ENCODE measurements at places on chromosomes 5 and 9. TPM values are rescaled to one million over a fixed set of nuclear protein-coding genes. Genes with fewer than 3 reads are reported as not detected.

The SH2D3C gene
- total RNA-seq: 1.4 TPM

DNA sequence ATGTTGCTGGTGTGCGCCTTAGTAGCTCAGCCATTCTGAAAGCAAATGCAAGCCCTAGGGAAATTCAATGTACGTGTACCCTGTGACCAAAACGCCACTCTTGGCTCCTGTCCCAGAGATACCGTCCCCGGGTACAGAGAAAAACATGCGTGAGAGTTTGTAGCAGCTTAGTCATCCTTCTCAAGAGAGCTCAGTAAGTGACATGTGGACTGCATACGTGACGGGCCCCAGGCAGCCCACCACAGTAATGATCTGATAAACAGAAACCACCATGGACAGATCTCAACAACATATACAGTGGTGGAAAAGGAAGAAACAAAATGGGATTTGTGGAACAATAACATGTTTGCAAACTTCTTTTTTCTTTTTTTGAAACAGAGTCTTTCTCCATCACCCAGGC, 45.1 kb downstream of the S1PR3 start:
- no peak for DNase-seq
- H3K27me3 ChIP-seq: no peaks in the 10 kb centered on the region
- H3K36me3 ChIP-seq: no peaks in the 10 kb centered on the region
- no peak overlapping the region for H3K27ac ChIP-seq
- no peaks in the 10 kb centered on the region for H3K4me1 ChIP-seq

The PFN3 gene
- total RNA-seq: not detected

The GOLPH3 gene
- total RNA-seq: 94.4 TPM

The AK8 gene
- total RNA-seq: 1.3 TPM

DNA sequence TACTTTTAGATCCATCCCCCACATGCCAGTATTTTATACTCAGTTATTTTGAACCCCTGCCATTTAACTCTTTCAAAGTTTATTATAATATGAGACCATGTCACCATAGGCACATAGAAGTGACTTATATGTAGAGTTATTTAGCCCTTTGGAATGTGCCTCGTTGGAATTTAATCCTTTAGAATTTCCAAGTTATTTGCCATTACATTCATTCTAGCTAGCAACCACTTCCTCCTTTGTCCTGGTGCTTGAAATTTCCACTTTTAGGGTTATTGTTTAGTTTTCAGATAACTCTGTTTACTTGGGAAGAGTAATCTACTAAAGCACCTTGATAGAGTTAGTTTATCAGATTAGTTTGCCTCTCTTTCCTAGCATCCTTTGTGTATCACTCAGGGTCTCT, 82.8 kb upstream of the TLE1 start:
- H3K4me1 ChIP-seq: peaks cover 7% of the 10 kb centered on the region
- H3K27me3 ChIP-seq: no peaks in the 10 kb centered on the region
- H3K36me3 ChIP-seq: no peaks in the 10 kb centered on the region
- no peak overlapping the region for H3K27ac ChIP-seq
- no peak for DNase-seq

The TEX48 gene
- not detected for total RNA-seq

GRCh38 chr9:37966412-37967013, 62.6 kb upstream of the SLC25A51 start:
- H3K27me3 ChIP-seq: no peaks in the 10 kb centered on the region
- H3K36me3 ChIP-seq: peaks cover 77% of the 10 kb centered on the region
- no peaks in the 10 kb centered on the region for H3K4me1 ChIP-seq
- H3K27ac ChIP-seq: no peak overlapping the region

The TIMD4 gene
- total RNA-seq: not detected

DNA sequence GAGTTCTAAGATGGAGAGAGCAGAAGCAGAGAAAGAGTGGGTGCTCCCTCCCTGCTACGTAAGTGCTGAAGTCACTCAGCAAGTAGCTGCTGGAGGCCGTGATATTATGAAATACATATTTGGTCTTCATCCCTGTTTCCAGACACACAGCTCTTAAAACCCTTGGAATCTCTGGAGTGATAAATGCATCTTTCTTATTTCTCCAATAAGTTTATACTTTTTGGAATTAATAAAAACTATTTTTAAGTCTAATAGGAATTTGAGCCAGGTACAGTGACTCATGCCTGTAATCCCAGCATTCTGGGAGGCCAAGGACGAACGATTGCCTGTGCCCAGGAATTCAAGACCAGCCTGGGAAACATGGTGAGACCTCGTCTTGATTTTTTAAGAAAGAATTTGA, 60.6 kb downstream of the AUH start:
- H3K27me3 ChIP-seq: no peaks in the 10 kb centered on the region
- no peak overlapping the region for H3K4me3 ChIP-seq
- H3K4me1 ChIP-seq: no peaks in the 10 kb centered on the region

DNA sequence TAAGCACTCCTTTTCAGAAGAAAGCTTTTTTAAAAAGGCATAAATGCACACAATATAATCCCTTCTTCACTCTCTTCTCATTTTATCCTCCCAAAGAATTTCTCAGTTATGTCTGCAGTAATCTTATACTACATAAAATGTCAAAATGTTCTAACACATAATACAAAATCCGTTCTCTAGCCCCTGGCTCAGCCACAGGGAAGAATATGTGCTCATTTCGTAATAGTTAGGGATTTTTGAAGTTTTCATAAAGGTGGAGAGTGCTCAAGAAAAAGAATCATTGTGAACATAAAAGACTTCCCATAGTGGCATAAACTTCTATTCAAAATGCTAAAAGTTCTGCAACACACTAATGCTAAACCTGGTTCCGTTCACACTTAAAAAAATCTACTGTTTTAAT, 1410.7 kb upstream of the C9orf72 start:
- DNase-seq: no peak
- no peaks in the 10 kb centered on the region for H3K27me3 ChIP-seq
- no peak overlapping the region for H3K4me3 ChIP-seq
- no peak overlapping the region for H3K27ac ChIP-seq

DNA sequence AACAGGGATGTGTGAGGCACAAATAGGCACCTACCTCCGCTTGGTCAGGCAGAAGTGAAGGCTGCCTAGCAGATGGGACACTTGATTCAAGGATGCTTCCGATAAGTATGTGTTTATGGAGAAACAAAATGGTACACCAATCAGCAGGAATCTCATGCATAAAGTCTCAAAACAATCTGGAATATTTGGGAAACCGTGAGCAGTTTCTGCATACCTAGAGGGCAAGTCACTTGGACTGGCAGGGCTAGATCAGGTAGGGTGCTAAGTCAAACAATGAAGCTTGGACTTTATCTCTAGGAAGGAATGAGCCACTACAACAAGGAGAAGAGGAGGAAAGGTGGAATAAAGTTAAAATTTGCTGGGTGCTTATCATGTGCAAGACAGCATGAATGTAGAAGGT, 5.5 kb downstream of the EPB41L4A start:
- no peak for DNase-seq
- H3K4me1 ChIP-seq: peaks cover 22% of the 10 kb centered on the region
- H3K27ac ChIP-seq: no peak overlapping the region
- H3K27me3 ChIP-seq: peaks cover 72% of the 10 kb centered on the region
- no peak overlapping the region for H3K4me3 ChIP-seq
- H3K36me3 ChIP-seq: no peaks in the 10 kb centered on the region

DNA sequence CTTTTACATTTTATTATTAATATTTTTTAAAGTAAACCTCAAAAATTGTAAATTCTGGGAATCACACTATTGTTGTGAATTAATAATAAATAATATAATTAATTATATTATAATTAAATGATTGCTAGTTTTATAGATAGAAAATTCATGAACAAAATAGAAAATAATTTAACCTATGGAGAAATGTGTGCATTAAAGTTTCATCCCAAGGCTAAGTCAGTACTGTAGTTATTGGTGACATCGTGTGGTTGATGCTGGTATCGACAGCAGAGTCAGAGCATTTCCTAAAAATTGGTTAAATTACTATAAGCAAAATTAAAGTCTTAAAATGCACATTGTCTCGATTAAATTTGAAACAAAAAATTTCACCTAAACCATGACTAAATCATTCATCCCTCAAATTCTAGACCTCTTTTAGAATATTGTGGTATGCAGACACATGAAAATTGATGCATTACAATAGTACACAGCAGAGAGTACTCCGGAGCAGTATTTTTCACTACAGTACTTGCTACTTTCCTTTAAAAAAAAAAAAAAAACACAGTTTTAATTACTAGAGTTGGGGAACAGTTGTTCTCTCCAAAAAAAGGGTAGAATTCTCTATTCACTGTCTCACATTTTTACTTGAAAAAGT, 73.9 kb downstream of the RORB start:
- H3K4me1 ChIP-seq: no peaks in the 10 kb centered on the region
- no peak overlapping the region for H3K4me3 ChIP-seq
- no peak overlapping the region for H3K27ac ChIP-seq
- H3K36me3 ChIP-seq: no peaks in the 10 kb centered on the region

DNA sequence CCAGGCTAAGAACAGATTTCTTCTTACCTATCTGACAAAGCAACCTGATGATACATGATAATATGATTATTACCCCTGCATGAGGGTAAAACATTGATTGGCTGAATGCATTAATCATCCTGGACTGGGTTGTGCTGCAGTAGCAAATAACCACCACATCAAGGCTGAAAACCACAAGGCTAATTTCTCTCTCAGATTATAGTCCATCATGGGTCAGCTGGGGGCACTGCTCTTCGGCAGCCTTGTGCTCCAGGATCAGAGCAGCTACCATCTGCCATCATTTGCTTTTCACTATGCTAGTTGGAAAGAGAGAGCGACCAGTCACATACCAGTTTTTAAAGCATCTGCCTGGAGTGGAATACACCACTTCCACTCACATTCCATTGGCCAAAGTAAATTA, 383.5 kb downstream of the RASEF start:
- H3K4me1 ChIP-seq: no peaks in the 10 kb centered on the region
- H3K4me3 ChIP-seq: no peak overlapping the region
- H3K27me3 ChIP-seq: no peaks in the 10 kb centered on the region
- no peaks in the 10 kb centered on the region for H3K36me3 ChIP-seq

GRCh38 chr5:23437011-23437410, 70.4 kb upstream of the PRDM9 start:
- H3K4me1 ChIP-seq: no peaks in the 10 kb centered on the region
- no peak overlapping the region for H3K4me3 ChIP-seq

DNA sequence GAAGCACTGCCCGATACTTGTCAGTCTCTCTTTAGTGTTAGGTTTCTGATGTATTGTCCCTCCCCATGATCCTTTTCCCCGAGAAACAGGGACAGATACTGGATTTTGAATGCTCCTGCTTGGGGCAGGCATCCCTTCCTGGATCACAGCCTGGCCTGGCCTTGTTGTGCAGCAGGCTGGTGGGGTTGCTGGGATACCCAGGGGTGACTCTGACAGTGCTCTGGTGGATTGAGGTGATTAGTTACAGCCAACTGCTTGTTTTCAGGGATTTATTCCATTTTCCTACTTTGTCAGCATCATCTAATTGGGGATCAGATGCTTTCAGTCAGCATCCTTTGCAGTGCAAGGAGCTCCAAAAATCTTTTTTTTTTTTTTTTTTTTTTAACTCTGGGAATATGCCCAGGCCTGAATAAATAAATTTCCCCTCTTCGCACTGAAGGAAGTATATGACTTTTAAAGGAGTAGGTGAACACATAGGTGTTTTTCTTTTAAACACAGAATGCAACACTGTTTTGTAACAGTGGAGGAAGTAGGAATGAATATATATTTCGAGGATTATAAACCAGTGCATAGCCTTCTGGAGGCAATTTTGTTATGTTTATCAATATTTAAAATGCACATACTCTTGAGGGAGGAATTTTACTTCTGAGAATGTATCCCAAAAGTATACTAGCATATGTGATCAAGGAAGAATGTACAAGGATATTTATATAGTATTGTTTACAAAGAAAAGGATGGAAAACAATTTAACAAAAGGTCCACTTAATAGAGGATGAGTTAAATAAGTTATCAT, 127.3 kb upstream of the ELL2 start:
- no peaks in the 10 kb centered on the region for H3K36me3 ChIP-seq
- H3K27ac ChIP-seq: no peak overlapping the region
- H3K4me1 ChIP-seq: peaks cover 13% of the 10 kb centered on the region
- H3K4me3 ChIP-seq: no peak overlapping the region
- no peak for DNase-seq

GRCh38 chr9:33264003-33264472, 470 bp downstream of the BAG1 start:
- DNase-seq: no peak
- peak overlapping the region; percentile 45 for H3K27ac ChIP-seq
- peaks cover 7% of the 10 kb centered on the region for H3K4me1 ChIP-seq
- H3K27me3 ChIP-seq: no peaks in the 10 kb centered on the region
- H3K36me3 ChIP-seq: peaks cover 45% of the 10 kb centered on the region

The PLPPR1 gene
- 1.5 TPM for total RNA-seq

DNA sequence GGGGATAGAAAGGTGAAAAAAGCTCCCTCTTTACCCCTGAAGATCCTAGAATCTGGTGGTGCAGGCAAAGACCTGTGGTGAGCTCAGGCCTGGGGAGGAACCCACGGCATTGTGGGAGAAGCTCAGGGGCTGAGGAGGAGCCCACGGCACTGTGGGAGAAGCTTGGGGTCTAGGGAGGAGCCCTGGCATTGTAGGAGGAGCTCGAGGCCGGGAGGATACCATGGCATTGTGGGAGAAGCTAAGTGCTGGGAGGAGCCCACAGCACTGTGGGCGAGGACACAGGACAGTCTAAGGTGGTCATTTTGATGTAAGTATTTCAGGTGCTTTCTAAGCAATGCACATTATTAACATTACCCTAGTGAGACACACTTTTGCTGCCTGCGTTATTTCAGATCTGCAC, 179.7 kb downstream of the HSD17B3 start:
- no peak overlapping the region for H3K27ac ChIP-seq
- H3K27me3 ChIP-seq: peaks cover 6% of the 10 kb centered on the region
- H3K36me3 ChIP-seq: no peaks in the 10 kb centered on the region
- no peak overlapping the region for H3K4me3 ChIP-seq
- peaks cover 7% of the 10 kb centered on the region for H3K4me1 ChIP-seq

GRCh38 chr9:95229230-95229915, 88.1 kb downstream of the FANCC start:
- H3K4me1 ChIP-seq: no peaks in the 10 kb centered on the region
- H3K27me3 ChIP-seq: no peaks in the 10 kb centered on the region
- no peak overlapping the region for H3K27ac ChIP-seq
- no peak overlapping the region for H3K4me3 ChIP-seq
- no peak for DNase-seq

Data from endodermal cell (in vitro differentiated cells).